ENCODE measurements at places on chromosomes 7 and 10.

- peaks cover 11% of the 10 kb centered on the region for H3K4me1 ChIP-seq
- H3K27ac ChIP-seq: peak overlapping the region; percentile 14
- no peaks in the 10 kb centered on the region for H3K27me3 ChIP-seq
- peak; percentile 77 for DNase-seq
- no peak overlapping the region for H3K4me3 ChIP-seq
Observed at GRCh38 chr10:86922553-86922961, 34.9 kb downstream of the MMRN2 start.

DNA sequence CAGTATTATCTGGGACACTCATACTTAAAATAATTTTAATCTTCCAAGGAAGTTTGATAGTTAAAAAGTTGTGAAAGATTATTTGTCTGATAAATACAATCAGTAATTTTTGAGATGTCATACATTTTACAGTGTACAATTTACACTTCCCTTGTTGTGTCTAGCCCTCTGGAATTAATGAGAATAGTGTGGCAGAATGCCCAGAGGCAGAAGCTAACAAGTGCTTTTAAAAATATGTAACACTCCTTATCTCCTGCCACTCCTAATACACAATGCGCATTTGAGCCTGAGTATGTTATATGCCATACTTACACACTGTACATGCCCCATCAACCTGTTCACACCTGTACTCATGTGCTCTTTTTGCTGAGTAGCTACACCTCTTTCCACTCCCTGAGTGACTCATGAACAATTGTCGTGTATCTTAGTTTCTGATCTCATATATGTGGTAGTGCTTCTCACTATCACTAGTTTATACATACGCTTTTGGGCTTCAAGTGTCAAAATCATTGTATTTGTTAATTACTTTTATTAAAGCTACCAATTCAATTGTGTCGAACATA lies 106.9 kb upstream of the GNAI1 start:
- H3K4me1 ChIP-seq: no peaks in the 10 kb centered on the region
- H3K4me3 ChIP-seq: no peak overlapping the region
- no peak for DNase-seq
- no peaks in the 10 kb centered on the region for H3K27me3 ChIP-seq
- no peak overlapping the region for H3K27ac ChIP-seq

- H3K4me3 ChIP-seq: no peak overlapping the region
- H3K4me1 ChIP-seq: no peaks in the 10 kb centered on the region
- no peak for DNase-seq
- no peaks in the 10 kb centered on the region for H3K27me3 ChIP-seq
Observed at GRCh38 chr10:26911811-26912461, 51.2 kb upstream of the ABI1 start.

- peaks cover 10% of the 10 kb centered on the region for H3K4me1 ChIP-seq
- H3K27ac ChIP-seq: no peak overlapping the region
- no peaks in the 10 kb centered on the region for H3K27me3 ChIP-seq
- H3K4me3 ChIP-seq: no peak overlapping the region
- H3K36me3 ChIP-seq: no peaks in the 10 kb centered on the region
Observed at GRCh38 chr10:109934958-109935793, 11.9 kb upstream of the XPNPEP1 start.

DNA sequence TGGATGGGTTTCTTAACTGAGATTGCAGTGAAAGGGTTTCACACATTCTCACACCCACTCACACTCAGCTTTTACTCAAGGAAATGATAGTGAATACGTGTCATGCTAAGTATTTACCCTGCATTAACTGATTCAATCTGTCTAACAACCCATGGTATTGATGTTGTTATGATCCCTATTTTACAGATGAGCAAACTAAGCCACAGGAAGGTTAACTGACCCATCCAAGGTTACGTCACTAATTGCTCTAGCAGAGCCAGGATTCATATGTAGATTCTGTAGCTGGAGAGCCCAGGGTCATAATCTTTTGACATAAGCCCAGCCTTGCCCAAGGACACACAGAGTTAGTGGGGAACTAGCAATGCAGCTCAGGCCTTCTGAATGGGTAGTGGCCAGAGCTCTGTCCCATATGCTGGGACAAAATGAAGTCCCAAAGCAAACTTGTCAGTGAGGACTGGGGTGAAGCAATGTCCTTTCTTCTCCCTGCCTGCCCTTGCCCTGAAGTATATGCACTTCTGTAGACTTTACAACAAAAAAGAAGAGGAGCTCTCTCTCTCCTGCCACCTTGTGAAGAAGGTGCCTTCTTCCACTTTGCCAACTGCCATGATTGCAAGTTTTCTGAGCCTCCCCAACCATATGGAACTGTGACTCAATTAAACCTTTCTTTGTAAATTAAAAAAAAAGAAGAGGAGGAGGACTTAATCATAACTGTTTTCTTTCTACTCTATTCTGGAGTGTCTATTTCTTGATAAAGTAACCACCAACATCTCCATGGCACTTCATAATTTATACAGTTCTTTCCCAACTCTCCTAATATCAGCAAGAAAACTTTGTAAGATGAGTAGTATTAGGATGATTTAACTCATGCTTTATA lies 4.9 kb upstream of the CYP3A7 start:
- H3K4me3 ChIP-seq: no peak overlapping the region
- H3K27me3 ChIP-seq: no peaks in the 10 kb centered on the region
- peaks cover 10% of the 10 kb centered on the region for H3K4me1 ChIP-seq
- DNase-seq: no peak
- H3K36me3 ChIP-seq: no peaks in the 10 kb centered on the region
- H3K27ac ChIP-seq: no peak overlapping the region

All from body of pancreas (tissue), 4 donors.